CD8-positive, alpha-beta memory T cell (primary cell): ENCODE measurements at places on chromosomes 4 and X. TPM values are rescaled to one million over a fixed set of nuclear protein-coding genes. Genes with fewer than 3 reads are reported as not detected.

DNA sequence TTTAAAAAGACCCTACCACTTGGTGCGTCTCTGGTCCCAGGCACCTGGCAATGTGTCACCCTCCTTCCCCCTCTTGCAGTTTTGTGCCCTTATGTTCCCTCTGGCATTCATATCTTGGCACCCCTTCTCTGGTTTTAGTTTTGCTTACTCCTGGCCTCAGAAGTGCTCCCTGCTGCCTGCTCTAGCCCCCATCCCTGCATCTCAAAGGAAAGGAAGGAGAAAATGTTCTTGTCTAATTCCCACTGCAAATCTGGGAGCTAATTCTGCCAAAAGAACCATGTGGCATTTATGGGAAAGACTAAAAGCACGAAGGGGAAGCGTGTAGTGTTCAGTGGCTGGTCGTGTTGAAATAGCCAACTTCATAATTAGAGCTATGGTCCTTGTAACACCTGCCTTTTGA lies 340.1 kb upstream of the RPS6KA3 start:
- H3K4me3 ChIP-seq = no peak overlapping the region
- no peak overlapping the region for H3K27ac ChIP-seq
- H3K4me1 ChIP-seq = no peaks in the 10 kb centered on the region
- no peak for DNase-seq

Gene DMRTC1B
- polyA plus RNA-seq = 0.92 TPM

DNA sequence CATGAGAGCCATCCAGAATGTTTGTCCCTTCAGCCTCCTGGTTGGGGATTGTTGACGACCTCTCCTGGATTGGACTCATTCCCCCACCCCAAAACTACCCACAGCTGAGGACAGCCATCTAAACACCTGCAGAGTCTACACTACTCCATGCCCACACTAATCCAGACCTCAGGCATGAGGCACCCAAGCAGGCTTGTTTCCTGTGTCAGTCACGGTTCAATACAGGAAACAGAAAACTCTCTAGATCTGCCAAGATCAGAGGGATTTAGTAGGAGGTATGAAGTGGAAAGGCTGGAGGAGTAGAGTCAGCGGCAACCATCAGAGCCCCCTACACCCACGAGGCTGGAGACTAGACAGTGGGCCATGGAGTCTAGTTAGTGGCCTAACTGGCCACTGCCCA lies 37.7 kb downstream of the HAND2 start:
- H3K36me3 ChIP-seq = no peaks in the 10 kb centered on the region
- peaks cover 5% of the 10 kb centered on the region for H3K4me1 ChIP-seq
- no peak for DNase-seq
- H3K27me3 ChIP-seq = no peaks in the 10 kb centered on the region
- no peak overlapping the region for H3K4me3 ChIP-seq
- no peak overlapping the region for H3K27ac ChIP-seq

Gene SMIM43
- 0.23 TPM for polyA plus RNA-seq

GRCh38 chr4:170697845-170698244 lies 608.1 kb upstream of the AADAT start:
- no peaks in the 10 kb centered on the region for H3K27me3 ChIP-seq
- H3K4me3 ChIP-seq = no peak overlapping the region
- no peaks in the 10 kb centered on the region for H3K4me1 ChIP-seq
- H3K36me3 ChIP-seq = no peaks in the 10 kb centered on the region

Gene TSPAN7
- polyA plus RNA-seq = 0.22 TPM

DNA sequence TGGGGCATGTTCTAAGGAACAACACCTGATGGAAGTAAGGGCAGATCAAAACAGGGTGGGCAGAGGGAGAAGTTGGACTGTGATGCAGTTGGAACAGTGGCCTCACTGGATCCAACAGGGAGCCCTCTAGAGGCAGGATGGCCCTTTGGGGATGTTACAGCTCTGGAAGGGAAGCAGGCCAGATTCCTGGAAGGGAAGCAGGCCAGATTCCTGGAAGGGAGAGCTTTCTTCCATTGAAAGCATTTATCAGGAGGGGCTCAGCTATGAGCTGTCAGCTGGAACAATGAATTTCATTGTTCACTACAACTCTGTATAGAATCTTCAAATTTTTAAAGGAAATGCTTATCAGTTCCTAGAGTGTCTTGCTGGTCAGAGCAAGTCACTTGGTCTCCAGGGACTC lies 17.7 kb downstream of the IL15 start:
- no peaks in the 10 kb centered on the region for H3K36me3 ChIP-seq
- no peak overlapping the region for H3K27ac ChIP-seq
- H3K27me3 ChIP-seq = no peaks in the 10 kb centered on the region
- H3K4me3 ChIP-seq = no peak overlapping the region
